Activated CD8-positive, alpha-beta memory T cell treated with anti-CD3 and anti-CD28 coated beads for 4 hours (primary cell): ENCODE measurements at places on chromosomes 1 and 21.

DNA sequence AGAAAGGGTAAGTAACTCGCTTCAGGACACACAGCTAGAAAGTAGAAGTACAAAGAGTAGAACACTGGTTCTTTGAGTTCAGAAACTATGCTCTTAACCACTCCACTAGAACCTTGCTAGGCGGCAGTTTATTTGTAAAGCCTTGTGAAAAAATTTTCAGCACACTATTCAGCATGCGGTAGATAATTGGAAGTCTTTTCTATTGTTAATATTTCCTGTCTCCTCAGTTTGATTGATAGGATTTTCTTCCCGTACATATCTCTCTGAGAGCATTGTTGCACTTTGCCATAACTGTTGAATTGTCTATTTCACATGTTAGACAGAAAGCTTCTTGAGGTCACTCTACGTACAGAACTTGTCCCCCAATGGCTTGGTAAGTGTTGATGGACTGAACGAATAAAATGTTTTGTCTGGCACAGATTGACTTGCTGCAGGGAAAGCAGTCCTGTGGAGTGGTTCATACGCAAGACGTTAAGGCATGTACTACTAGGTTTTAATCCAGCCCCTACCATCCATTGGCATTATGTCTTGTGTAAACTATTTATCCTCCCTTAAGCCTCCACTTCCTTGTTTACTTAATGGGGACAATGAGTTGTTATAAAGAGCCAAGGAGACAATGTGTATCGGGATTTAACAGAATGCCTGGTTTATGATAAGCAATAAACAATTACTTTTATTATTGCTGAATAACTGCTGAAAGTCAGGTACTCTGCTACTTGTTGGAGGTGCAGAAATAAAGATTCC lies 35.8 kb downstream of the C1orf21 start:
- no peak for DNase-seq

- no peak for DNase-seq
Measured at GRCh38 chr21:15443740-15444117, 286.1 kb upstream of the USP25 start.

GRCh38 chr1:187281085-187281484 lies 452.3 kb downstream of the PLA2G4A start:
- DNase-seq, result no peak

DNA sequence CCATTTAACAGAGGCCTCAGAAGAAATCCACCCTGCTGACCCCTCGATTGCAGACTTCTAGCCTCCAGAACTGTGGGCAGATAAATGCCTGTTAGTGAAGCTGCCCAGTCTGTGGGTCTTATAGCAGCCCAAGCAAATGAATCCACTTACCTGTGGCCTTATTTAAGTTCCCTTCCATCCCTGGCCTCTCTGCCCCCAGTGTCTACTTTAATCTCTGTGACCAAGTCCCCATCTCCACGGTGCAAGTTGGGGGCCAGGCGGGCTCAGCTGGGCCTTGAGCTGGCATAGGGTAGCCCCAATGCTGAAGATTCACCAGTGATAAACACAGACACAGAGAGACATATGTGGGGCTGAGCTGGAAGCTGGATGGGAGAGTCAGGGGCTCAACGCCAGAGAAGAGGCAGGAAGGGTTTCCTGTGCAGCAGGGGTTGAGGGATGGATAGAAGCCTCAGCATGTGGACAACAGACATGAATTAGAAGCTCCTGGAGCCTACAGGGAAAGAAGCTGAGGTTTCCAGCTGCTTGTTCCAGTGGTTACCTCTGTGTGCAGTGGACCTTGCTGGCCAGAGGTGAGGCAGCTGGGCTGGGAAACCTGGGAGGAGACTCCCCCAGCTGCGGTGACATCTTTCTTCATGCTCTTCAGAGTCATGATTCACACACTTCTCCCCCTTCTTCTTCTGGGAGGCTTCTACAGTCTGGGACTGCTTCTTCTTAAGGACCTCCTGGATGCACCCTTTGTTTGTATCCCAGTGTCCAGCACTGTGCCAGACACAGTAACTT lies 13.4 kb upstream of the B3GALT5 start:
- DNase-seq, result no peak

- DNase-seq, result no peak
Measured at GRCh38 chr21:37710546-37711285, 205.5 kb downstream of the KCNJ6 start.

DNA sequence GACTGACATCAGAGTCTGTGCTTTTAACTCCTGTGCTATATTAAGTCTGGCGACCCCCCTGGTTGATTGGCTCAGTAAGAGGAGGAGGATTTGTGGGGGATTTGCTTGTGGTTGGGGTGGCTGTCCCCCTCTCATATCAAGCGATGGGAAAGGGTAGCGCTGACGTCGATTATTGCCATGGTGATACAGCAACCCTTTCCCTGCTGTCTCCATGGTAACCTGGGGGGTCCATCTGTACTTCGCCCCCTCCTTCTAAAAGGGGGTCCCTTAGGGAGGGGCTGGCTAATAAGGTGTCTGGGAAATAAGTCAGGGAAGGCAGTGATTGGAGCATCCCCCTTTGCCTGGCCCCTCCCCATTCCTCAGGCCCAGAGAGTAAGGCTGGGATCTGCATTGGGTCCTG lies 4.7 kb downstream of the FAM229A start:
- no peak for DNase-seq

- no peak for DNase-seq
Measured at GRCh38 chr1:75768016-75768415, 18.0 kb upstream of the RABGGTB start.

- no peak for DNase-seq
Measured at GRCh38 chr21:46035809-46036695, 54.5 kb downstream of the COL6A1 start.

DNA sequence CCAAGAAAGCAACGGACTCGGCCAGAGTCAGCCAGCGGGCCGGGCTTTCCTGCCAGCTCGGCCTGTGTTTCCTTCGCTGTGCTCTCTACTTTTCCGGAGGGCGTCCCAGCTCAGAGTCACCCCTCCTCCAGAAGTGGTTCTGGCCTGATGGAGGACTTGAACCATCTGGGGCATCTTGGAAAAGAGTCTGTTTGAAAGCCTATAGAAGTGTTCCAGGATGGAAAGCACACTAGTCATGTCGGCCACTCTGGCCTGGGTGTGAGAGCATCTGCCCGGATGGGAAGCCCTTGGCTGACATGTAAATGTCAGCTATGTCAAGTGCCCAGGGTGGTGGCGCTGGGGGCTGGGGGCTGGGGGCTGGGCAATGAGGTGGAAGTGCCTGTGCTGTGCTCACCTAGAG lies 113.4 kb downstream of the DHRS3 start:
- no peak for DNase-seq

- no peak for DNase-seq
Measured at GRCh38 chr1:93061895-93062792, 16.9 kb upstream of the MTF2 start.

- no peak for DNase-seq
Measured at GRCh38 chr1:230368871-230369270, 57.3 kb downstream of the PGBD5 start.

- no peak for DNase-seq
Measured at GRCh38 chr1:46466477-46467182, 23.0 kb upstream of the DMBX1 start.

GRCh38 chr21:26935977-26936376 lies 30.9 kb downstream of the ADAMTS5 start:
- no peak for DNase-seq

GRCh38 chr1:213329406-213330008 lies 278.5 kb downstream of the RPS6KC1 start:
- no peak for DNase-seq

GRCh38 chr1:15610167-15610566 lies 7.1 kb upstream of the DDI2 start:
- no peak for DNase-seq
